Camera-type eye (tissue), 1 donor: ENCODE measurements at places on chromosomes 1 and 21. TPM values are rescaled to one million over a fixed set of nuclear protein-coding genes. Genes with fewer than 3 reads are reported as not detected.

Gene HCN3
- total RNA-seq = 7.4 TPM

Gene RGS1
- total RNA-seq = 26.9 TPM

Gene MX2
- total RNA-seq = 1.9 TPM

Gene CALML6
- 1.8 TPM for total RNA-seq

Gene KCNJ9
- 4.1 TPM for total RNA-seq

Gene PGLYRP3
- total RNA-seq = not detected

Gene TEDDM1
- total RNA-seq = not detected

Gene S100A14
- 4.4 TPM for total RNA-seq

Gene OR10J1
- total RNA-seq = not detected

Gene IGFN1
- total RNA-seq = 1.2 TPM

Gene MEX3A
- 37.0 TPM for total RNA-seq

Gene OLIG2
- total RNA-seq = 5.8 TPM

Gene RNU1-3
- total RNA-seq = under 0.01 TPM

Gene ADAMTS5
- 19.0 TPM for total RNA-seq

Gene NMNAT2
- 7.5 TPM for total RNA-seq

Gene TARS2
- total RNA-seq = 24.4 TPM

Gene IGSF9
- total RNA-seq = 63.3 TPM

Gene MASP2
- not detected for total RNA-seq

Gene UTS2
- not detected for total RNA-seq

Gene KLHL21
- total RNA-seq = 25.3 TPM

Gene RBM15
- total RNA-seq = 63.2 TPM

Gene BEND5
- total RNA-seq = 16.3 TPM

Gene PLEKHN1
- total RNA-seq = 0.88 TPM

Gene EXO1
- total RNA-seq = 4.3 TPM

Gene HFM1
- 32.1 TPM for total RNA-seq

Gene PDE9A
- total RNA-seq = 23.3 TPM

Gene LAMC1
- 207 TPM for total RNA-seq

Gene ADAM30
- total RNA-seq = not detected

Gene PTCH2
- 4.6 TPM for total RNA-seq

Gene MMP23B
- 40.0 TPM for total RNA-seq

Gene PAQR6
- total RNA-seq = 4.6 TPM

Gene IARS2
- 64.0 TPM for total RNA-seq

Gene GJC2
- total RNA-seq = 2.1 TPM

Gene LAMC2
- total RNA-seq = 3.1 TPM

Gene CD244
- 0.16 TPM for total RNA-seq
